ENCODE measurements at places on chromosomes 1 and 21. TPM values are rescaled to one million over a fixed set of nuclear protein-coding genes. Genes with fewer than 3 reads are reported as not detected.
A peak's percentile ranks its signal among the peaks of the same experiment; 100 is the strongest.

- peak; percentile 78 for DNase-seq
These were observed 20.8 kb downstream of the SLC6A17 start for GRCh38 chr1:110170766-110171733.

- DNase-seq, result peak; percentile 71
These were observed 86.4 kb downstream of the FAF1 start for GRCh38 chr1:50873458-50874187.

- peak; percentile 45 for DNase-seq
These were observed 75.2 kb downstream of the PAX7 start for GRCh38 chr1:18705811-18706210.

Gene PRDM16
- total RNA-seq, result 0.07 TPM

- DNase-seq, result no peak
These were observed 123.2 kb downstream of the NR5A2 start for GRCh38 chr1:200150721-200151120.

Gene NMNAT2
- 76.4 TPM for total RNA-seq

DNA sequence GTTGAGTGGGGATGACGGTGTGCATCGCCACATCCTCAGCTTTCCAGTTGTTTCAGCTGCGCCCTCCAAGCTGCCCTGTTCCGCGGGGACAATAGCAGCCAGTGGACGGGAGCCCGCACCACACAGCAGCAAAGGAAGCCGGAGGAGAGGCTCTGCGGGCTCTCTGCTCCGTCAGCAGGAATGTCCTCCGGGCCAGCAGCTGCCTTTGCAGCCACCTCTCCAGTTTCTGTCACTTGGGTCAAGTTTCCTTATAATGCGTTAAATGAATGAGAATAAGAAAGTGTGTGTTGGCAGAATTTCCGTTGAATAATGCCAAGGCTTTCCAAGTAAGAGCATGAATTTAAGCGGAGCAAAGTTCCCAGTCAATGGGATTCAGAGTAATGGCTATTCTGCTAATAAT is 263.3 kb downstream of the KIF26B start:
- DNase-seq, result no peak

- DNase-seq, result no peak
These were observed 220.3 kb downstream of the GRIK1 start for GRCh38 chr21:29719521-29719920.

DNA sequence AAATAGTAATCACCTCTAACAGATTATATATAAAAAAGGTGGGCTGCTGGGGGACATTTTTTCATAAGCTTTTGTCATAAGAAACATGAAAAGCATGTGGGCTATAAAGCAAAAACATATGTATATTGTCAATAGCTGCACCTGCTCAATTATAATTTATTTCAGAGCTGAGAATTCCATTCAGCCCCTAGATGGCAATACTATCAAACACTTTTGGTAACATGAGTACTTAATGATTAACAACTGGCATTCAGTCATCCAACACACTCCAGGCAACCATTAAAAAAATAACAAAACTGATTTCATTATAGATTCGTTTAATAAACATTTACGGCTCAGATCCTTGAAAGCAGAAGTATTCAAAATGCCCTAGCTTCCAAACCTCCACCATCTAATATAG is 115.1 kb downstream of the KCTD3 start:
- DNase-seq, result no peak

- peak; percentile 42 for DNase-seq
These were observed 3.5 kb upstream of the CLEC20A start for GRCh38 chr1:178500091-178500770.

GRCh38 chr1:234659538-234659937 is 49.6 kb upstream of the IRF2BP2 start:
- no peak for DNase-seq

Gene HHIPL2
- not detected for total RNA-seq

Gene IRF6
- 0.47 TPM for total RNA-seq

Gene HSD3B2
- not detected for total RNA-seq

Gene SPRR3
- total RNA-seq, result not detected

DNA sequence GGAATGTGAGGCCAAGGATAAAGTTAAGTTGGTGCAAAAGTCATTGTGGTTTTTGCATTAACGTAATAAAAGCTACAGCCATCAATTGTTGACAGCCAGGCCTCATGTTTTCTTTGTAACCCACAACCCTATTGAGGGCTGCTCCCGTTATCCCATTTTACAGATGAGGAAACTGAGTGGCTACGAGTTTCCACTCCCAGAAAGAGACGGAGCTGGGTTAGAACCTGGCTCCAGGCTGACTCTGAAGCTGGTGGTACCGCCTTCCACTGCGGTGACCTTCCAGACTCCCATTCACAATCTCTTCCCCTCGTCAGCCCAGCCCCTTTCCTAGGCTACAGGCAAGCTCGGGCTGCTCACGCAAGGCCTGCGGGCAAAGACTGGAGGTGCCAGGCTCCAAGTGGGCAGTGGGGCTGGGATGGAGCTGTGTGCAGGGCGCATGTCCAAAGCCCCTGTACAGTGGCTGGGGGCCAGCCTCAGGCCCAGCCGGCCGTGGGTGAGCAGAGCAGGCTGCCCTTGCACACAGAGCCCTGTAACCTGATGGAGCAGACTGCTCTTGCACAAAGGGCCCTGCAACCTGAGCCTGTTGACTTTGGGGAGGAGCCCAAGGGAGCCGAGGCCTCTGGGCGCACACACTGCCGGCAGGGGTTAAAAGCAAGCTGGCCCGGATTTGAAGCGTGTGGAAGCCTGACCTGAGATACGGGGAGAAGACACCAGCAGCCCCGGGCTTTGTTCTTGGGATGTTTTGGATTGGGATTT is 97.4 kb upstream of the TMPRSS2 start:
- no peak for DNase-seq

DNA sequence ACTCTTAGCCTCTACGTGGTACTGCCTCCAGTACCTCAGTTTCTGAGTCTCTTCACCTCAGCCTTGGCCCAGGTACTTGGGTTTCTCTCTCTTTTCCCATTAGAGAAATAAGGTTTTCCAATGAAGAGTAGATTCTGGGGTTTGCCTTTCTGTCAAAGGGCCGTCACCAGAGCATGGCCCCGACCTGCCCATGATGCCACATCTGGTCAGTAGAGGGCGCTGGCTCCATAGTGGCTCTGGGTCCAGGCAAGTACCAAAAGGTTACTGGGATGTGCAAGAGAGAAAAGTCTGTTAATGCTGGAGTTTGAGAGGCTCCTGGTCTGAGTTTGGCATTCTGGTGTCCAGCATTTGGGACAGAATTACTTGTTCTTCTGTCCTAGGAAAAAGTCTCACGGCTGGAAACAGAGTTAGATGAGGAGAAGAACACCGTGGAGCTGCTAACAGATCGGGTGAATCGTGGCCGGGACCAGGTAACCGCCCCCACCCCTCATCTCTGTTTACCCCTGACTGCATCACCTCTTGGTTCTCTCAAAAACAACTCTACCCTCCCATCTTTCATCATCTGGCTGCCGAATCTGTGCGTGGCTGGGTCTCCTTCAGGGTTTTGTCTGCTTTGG is 5.3 kb upstream of the TUFT1 start:
- peak; percentile 92 for DNase-seq

Gene CLCA2
- not detected for total RNA-seq

Gene GADD45A
- 143 TPM for total RNA-seq

Gene SH2D2A
- total RNA-seq, result 0.86 TPM

All from glutamatergic neuron (in vitro differentiated cells).